Activated CD8-positive, alpha-beta memory T cell treated with anti-CD3 and anti-CD28 coated beads for 48 hours (primary cell): ENCODE measurements at places on chromosomes 5 and 9.

- no peak for DNase-seq
Observed at GRCh38 chr5:101084353-101084752, 181.3 kb upstream of the ST8SIA4 start.

DNA sequence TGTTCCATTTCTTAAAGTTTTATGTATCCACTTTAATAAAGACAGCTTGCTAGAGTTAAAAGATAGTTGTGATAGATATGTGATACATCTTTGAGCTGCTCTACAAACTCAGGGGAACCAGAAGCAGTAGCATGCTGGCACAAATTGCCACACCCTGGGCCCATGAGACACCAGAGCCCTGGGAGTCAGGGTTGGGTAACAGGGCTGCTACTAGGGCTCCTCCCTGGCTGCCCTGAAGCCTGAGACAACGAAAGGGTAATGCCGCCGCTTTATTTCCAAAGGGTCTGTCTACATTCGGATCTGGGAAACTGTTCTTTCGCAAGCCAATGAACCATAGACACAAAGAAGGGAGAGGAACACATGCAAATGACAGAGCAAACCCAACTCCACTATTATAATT lies 29.2 kb downstream of the PTPN3 start:
- no peak for DNase-seq

GRCh38 chr5:82991678-82992323 lies 85.4 kb downstream of the TMEM167A start:
- DNase-seq, result no peak

DNA sequence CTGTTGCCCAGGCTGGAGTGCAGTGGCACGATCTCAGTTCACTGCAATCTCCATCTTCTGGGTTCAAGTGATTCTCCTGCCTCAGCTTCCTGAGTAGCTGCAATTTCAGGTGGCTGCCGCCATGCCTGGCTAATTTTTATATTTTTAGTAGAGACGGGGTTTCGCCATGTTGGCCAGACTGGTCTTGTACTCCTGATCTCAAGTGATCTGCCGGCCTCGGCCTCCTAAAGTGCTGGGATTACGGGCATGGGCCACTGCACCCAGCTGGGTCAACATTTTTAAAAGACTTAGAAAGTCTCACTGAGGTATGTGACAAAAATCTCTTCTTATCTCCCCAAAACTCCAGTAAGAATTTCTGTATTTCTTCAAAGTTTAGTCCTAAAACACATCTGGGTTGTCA lies 211.6 kb downstream of the CTNND2 start:
- DNase-seq, result no peak

DNA sequence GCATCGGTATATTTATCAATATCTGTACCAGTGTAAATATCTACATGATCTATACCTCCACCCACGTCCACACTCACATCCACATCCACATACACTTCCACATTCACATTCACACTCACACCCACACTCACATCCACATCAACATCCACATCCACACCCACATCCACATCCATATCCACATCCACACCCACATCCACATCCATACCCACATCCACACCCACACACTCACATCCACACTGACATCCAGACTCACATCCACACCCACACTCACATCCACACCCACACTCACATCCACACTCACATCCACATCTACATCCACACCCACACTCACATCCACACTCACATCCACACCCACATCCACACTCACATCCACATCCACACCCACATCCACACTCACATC lies 189.2 kb downstream of the IRX1 start:
- DNase-seq, result no peak

DNA sequence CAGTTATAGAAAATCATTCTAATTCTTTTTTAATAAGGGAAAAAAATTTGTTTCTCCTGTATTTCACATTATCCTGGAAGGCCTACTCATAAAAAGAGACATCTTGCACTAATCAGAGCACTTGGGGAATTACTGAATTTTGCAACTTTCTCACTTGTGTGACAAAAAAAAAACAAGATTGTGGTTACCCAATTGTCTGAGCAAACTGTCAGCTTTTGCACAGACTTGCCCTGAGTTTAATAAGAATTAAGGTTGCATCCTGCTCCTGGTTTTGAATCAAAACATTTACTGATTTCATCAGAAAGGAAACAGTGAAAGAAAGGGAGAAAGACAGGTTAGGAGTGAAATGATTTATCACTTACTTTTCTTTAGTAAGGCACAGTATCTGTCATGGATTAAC lies 10.6 kb upstream of the SH3RF2 start:
- DNase-seq, result no peak

DNA sequence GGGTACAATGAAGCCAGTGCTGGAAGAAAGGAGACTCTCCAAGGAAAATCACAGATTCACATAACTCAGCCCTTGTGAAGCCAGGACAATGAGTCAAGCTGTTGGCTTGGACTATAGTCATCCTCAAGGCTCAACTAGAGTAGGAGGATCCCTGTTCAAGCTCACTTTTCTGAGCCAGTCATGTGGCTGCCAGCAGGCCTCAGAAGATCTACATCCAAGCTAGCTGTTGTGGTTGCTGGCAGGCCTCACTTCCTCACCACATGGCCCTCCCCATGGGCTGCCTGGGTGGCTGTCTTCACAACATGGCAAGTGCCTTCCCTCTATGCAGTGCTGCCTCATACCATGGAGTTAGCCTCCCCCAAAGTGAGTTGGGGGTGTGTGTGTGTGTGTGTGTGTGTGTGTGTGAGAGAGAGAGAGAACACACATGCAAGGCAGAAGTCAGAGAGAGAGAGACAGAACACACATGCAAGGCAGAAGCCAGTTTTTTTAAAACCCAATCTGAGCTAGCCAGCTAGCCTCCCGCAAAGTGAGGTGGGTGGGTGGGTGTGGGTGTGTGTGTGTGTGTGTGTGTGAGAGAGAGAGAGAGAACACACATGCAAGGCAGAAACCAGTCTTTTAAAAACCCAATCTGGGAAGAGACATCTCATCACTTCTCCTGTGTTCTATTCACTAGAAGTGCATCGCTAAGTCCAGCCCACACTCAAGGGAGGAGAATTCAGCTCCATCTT lies 17.1 kb downstream of the SCAI start:
- DNase-seq, result peak; percentile 42

GRCh38 chr5:132009706-132010405 lies 1.6 kb downstream of the ACSL6 start:
- DNase-seq, result no peak

- DNase-seq, result no peak
Observed at GRCh38 chr9:98992885-98993569, 49.3 kb downstream of the COL15A1 start.

GRCh38 chr9:127177231-127177630 lies 54.8 kb upstream of the ANGPTL2 start:
- no peak for DNase-seq

GRCh38 chr9:35923927-35924763 lies 14.9 kb downstream of the SPAAR start:
- no peak for DNase-seq

DNA sequence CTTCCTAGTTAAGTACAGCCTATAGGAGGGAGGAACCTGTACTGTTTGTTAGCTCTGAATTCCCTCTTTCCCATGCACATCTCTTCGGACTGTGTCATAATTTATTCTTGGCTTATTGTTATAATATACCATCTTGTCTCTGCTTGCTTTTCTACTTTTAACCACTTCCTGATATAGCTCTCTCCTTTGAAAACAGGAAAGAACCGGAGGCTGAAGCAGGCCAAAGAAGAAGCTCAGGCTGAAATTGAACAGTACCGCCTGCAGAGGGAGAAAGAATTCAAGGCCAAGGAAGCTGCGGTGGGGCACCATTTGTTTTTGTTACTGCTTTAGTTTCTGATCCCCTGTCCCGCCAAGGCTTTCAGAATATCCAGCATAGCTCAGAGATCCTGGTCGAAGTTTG lies 4.8 kb downstream of the ATP6V1G1 start:
- DNase-seq, result no peak

GRCh38 chr5:146667633-146668272 lies 151.8 kb upstream of the GPR151 start:
- no peak for DNase-seq

DNA sequence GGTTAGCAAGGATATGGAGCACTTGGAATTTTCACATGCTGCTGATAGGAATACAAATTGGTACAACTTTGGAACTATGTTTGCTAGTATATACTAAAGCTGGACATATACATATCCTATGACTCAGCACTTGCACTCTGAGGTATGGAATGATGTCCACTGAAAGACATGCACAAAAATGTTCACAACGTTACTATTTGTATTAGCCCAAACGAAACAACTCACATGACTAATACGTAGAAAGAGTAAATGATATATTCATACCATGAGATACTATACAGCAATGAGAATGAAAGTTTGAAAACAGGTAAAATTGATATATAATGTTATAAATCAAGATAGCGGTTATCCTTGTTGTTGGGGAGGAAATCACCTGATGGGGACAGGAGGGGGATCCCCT lies 45.5 kb upstream of the CDC42SE2 start:
- DNase-seq, result no peak

GRCh38 chr5:94968507-94969095 lies 316.3 kb downstream of the MCTP1 start:
- no peak for DNase-seq

DNA sequence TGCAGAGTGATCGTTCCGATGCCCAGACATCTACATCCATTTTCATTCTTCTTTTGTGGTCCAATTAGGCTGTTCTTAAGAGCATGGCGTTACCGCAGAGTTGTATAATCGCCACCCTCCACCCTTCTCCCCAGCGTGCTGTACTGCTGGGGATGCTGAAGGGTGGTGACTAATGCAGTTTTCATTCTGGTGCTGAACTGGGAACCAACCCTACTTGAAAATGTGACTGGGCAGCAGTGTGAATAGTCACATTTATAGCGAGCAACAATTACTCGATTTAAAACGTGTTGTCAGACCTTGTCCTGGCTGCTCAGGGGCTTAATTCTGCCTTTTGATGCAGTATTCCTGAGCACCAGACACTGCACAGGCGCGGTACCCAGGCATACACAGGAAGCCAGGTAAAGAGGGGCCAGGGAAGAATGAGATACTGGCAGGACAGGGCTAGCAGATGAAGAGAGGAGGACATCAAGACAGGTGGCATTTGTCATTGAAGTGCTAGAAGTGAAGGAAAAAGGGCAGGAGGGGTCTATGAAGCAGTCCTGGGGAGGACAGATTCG lies 719 bp upstream of the ISCA1 start:
- DNase-seq, result no peak

DNA sequence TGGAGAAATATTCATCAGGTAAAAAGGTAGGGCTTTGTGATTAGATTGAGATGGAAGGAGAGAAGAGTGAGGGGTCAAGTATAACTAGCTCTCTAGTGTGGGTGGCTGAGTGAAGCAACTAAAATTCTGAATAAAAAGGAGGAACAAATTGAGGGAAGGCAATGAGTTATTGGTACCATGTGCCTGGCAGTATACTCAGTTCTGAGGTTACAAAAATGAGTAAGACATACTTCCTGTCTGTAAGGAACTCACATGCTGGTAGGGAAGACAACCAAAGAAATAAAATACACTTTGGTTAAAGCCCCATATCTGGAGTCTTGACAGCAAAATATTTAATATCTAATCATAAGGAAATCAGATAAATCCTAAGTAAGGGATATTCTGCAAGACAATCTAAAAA lies 476.8 kb upstream of the C9orf72 start:
- no peak for DNase-seq

- DNase-seq, result no peak
Observed at GRCh38 chr5:134136771-134137170, 22.3 kb downstream of the TCF7 start.

GRCh38 chr5:169805527-169805934 lies 168.5 kb downstream of the DOCK2 start:
- peak; percentile 36 for DNase-seq

- DNase-seq, result no peak
Observed at GRCh38 chr5:36581070-36581469, 25.3 kb upstream of the SLC1A3 start.

- no peak for DNase-seq
Observed at GRCh38 chr9:130972277-130972956, 33.4 kb upstream of the FIBCD1 start.

GRCh38 chr9:114279693-114280092 lies 43.2 kb upstream of the ORM1 start:
- no peak for DNase-seq

GRCh38 chr9:38337706-38338264 lies 54.7 kb upstream of the ALDH1B1 start:
- no peak for DNase-seq

DNA sequence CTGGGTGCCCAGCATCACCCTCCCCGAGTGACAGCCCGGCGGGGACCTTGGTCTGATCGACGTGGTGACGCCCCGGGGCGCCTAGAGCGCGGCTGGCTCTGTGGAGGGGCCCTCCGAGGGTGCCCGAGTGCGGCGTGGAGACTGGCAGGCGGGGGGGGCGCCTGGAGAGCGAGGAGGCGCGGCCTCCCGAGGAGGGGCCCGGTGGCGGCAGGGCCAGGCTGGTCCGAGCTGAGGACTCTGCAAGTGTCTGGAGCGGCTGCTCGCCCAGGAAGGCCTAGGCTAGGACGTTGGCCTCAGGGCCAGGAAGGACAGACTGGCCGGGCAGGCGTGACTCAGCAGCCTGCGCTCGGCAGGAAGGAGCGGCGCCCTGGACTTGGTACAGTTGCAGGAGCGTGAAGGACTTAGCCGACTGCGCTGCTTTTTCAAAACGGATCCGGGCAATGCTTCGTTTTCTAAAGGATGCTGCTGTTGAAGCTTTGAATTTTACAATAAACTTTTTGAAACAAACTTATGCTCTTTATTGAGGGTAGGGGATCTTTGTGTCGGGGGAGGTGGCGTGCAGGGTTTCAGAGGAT lies 1.3 kb downstream of the GADD45G start:
- DNase-seq, result peak; percentile 10

- DNase-seq, result no peak
Observed at GRCh38 chr9:123400926-123401503, 45.0 kb downstream of the CRB2 start.

GRCh38 chr9:38017149-38017884 lies 51.7 kb downstream of the SHB start:
- DNase-seq, result no peak

- no peak for DNase-seq
Observed at GRCh38 chr9:124198948-124199347, 58.8 kb upstream of the NEK6 start.

- no peak for DNase-seq
Observed at GRCh38 chr5:137155261-137156000, 343.7 kb downstream of the SPOCK1 start.

GRCh38 chr5:141869040-141869439 lies 9.2 kb downstream of the PCDH1 start:
- no peak for DNase-seq
